ENCODE measurements at places on chromosomes 6 and 20.

GRCh38 chr20:23149623-23150279, 63.6 kb upstream of the CD93 start:
- no peak for DNase-seq

DNA sequence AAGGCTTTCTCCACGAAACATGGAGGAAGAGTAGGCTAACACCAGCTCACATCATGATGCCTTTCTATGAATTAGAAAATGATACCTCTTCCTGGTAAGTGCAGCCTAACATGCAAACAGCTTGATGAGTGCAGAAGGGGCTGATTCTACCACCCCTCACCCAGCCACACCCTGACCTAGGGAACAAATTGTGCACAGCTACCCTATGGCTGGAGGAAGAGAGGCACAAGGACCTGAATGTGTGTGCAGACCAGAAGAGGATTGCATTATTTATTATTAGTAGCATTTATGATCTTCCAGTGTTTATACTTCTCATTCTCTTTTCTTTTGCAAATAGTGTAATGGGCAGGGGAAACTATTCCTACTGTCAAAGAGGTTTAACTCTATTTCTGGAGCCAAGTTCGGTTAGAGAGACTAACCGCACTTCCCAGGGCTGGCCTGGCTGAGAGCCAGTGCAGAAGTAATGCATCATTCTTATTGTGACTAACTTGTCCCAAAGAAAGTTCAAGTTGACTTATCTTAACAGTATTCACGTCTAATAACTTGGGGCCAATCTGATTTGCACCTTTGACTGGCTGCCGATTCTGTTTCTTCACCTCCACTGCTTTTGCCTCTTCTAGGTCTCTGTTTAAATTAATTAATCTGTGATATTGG, 237.5 kb downstream of the CD83 start:
- DNase-seq: no peak

DNA sequence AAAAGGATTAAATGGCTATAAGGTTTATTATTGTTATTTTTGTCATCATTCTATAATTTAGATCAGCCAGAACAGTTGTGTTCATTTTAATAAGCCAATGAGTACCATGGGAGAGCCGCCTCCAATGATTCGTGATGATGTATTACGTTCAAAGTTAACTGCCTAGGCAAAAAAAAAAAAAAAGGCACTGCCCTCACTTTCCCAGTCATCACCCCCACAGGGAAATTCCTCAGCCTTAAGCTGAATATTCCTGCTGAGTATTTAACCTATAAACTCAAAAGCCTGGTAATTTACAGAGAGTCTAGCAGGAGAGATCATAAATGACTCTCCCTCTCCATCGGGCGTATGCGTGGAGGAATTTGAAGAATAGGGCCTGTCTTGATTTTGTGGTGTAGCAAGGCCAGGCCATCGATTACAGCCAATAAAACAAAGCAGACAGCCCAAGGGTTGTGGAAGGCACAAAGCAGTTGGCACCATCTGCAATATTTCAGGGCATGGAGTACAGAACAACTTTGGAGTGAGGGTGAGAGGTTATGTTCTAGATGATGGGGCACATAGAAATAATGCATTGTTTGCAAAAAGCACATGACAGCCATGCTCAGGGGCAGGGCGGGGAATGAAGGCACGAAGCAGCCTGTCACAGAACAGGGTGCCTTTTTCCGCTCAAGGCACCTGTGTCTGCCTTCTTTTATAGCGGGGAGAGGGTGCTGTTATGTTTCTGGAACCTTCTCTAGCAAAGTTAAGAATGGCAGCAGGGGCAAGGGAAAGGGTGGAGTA, 138.2 kb upstream of the DTNBP1 start:
- DNase-seq: no peak

DNA sequence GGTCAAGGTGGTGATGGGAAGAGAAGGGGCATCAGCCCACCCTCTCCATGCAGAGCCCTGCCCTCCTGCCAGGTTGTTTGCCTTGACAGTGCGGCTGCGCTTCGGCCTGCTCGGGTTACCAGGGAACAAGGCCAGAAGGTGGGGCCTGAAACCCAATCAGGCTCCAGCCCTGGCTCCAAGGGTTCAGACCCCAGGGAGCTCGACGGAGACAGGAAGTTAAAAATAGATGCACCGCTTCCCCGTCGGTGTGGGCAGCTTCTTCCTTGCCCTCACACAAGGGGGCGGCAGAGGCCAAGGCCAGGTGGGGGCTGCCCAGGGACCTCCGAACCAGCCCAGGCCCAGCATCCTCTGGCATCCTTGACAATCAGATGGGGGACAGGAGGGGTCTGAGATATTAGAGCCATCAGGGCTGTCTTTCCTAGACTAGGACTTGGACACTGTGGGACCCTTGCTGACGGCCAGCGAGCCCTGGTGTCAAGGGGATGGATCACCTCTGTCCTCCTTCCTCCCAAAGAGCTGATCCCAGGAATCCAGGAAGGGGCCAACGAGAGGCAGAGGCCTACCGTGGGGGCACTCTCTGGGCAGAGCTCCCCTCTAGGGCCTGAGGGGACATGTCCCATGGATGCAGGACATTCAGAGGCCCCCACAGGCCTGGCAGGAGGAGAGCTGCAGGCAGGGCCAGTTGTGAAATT, 65.2 kb downstream of the RIPOR3 start:
- DNase-seq: no peak

DNA sequence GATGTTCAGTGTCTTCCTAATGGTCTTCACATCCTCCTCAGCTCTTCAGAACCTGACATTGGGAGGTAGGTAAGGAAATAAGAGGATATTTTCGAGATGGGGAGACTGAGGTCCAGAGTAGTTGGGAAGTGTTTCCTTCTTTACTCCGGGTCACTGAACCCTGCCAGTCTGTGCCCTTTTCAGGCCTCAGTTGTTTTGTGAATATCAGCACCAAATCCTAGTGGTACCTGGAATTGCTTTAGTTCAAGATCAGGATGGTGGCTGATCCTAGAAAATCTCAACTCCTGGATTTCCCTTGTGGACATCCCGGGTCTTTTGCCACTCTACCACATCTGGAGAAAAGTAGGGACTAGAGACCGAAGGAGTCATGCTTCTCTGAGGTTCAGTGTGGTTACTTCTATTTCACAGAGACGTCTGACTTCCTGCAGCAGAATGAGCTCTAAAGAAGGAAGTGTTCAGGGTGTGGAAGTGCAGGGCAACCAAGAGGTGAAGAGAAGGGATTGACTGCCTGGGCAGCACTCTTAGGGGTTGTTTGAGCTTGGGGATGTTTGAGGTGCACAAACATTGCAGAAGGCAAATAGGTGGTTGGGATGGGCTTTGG, 995 bp downstream of the STK4 start:
- DNase-seq: no peak

- no peak for DNase-seq
Observed at GRCh38 chr6:56364827-56365339, 117.5 kb upstream of the COL21A1 start.

- DNase-seq: no peak
Observed at GRCh38 chr6:84912472-84913322, 148.3 kb upstream of the TBX18 start.

DNA sequence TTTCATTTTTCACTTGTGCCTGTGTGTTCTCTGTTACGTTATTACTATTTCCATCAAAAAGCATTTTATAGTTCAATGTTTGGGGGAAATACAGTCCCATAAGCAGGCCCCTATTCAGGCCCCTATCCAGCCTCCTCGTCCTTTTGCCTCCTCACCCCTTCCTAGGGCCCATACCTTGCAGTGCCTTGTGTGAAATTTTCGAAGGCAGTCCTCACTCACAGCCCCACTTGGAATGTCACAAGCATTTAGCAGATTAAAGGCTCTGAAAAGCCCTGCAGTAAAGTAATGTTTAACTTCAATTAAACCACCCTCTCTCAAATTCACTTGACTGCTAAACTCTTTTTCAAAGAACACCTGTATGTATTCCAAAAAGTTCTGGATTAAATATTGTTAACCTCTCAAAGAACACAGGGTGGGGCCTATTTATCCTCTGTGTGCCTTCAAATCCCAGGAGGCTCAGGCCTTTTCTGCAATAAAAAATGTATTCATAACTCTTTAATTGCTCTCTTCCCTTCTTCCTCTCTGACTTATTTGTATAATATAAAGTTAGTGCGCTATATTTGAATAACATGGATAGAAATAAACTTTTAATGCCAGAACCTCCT, 202.5 kb downstream of the FOXA2 start:
- DNase-seq: no peak

- no peak for DNase-seq
Observed at GRCh38 chr20:20571068-20571780, 141.2 kb downstream of the RALGAPA2 start.

DNA sequence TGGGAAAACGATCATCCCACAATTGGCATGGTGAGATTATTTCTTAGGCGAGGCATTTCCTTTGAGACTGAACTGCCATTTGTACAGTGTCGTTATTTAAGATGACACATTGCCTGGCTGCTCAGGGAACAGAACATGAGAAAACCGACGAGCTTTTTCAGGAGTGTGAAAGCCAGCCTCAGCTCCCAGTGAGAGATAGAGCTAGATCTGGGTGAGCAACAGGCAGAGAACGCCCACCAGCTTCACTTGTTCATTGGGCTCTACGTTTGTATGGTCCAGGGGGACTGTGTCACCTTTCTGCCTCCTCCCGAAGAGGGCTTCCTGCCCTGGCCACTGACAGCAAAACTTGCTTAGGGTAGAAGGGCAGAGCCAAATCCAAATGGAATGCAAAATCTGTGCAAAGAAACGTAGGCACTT, 378.1 kb downstream of the RNGTT start:
- DNase-seq: no peak

GRCh38 chr6:115882771-115883170, 177.9 kb downstream of the FRK start:
- no peak for DNase-seq

GRCh38 chr20:687468-688203, 12.0 kb upstream of the SCRT2 start:
- no peak for DNase-seq

Measured in SHP77 treated with DMSO at 0.1 percent for 48 hours (cell line).